Cortex of kidney (tissue), 1 donor: ENCODE measurements at places on chromosomes 5 and 9.

- no peak for DNase-seq
These were observed 319.5 kb upstream of the TNC start for GRCh38 chr9:115437418-115437817.

GRCh38 chr5:41966401-41967105, 41.5 kb downstream of the FBXO4 start:
- no peak for DNase-seq

DNA sequence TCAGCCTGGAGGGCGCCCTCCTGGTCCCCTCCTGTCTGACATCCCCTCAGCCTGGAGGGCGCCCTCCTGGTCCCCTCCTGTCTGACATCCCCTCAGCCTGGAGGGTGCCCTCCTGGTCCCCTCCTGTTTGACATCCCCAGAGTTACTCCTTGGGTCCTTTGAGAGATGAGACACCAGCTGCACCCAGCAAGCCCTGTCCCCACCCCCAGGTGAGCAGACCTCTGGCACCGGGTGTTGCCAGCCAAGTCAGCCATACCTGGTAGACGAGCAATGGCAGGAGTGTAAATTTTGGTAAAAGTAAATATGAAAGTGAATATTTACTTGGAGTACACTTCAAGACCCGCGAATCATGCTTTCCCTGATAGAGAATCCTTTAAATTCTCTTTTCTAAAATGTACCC, 25.4 kb downstream of the EXOC3 start:
- no peak for DNase-seq

- no peak for DNase-seq
These were observed 6.2 kb downstream of the GAPT start for GRCh38 chr5:58497386-58497785.

- DNase-seq = no peak
These were observed 87.3 kb downstream of the SEC61B start for GRCh38 chr9:99309141-99309939.

- DNase-seq = no peak
These were observed 225.4 kb upstream of the RFX3 start for GRCh38 chr9:3751125-3751758.

GRCh38 chr5:61621202-61621650, 289.2 kb downstream of the ZSWIM6 start:
- DNase-seq = no peak

DNA sequence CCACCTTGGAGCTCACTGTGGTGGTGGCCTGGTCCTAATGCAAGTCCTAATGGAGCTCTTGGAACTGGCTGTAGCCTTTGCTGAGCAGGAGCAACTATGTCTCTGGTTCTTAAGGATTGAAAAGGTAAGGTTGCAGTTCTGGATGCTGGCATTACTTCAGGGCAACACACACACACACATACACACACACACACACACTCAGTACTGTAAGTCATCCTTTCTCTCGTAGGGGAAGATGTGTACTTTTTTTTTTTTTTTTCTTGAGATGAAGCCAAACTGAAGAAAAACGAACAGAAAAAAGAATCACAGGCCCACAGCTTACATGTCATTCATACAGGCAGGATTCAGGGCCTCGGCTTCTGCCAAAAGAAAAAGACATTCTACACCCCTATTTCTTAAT, 81.1 kb upstream of the RPS23 start:
- DNase-seq = no peak

DNA sequence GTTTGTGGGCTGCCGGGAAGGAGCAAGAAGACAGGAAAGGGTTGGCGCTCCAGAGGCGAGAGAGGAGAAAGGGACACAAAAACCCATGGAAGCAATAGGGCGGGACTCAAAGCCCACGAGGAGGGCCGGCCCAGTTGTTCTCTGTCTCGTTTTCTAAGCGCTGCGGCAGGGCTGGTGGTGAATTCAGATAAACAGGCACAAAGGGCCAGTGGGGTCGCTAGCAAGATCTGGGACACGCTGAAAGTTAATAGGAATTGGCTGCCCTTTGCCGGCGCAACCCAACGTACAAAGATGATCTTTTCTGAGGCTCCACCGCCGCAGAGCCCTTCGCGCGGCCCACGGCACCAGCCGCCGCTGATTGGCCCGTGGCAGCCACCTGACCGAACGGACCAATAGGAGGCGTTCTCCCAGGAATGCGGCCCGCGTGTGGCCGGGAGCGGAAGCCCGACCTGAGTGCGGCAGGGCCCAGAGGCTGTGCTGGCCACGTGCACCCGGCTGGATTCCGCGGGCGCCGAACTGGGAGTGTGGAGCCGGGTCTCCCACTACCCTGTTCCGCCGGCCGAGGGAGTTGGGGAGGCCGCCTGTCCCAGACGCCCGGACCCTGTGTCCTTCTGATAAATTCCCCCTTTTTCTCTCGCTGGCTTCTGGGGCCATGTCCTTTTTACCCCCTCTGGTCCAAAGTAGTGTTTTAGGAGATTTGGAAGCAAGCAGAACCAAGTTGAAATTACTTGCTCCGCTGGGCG, 16.8 kb upstream of the NSD1 start:
- DNase-seq = peak; percentile 47

GRCh38 chr5:124866355-124867136, 120.1 kb upstream of the ZNF608 start:
- no peak for DNase-seq

GRCh38 chr5:17461793-17462192, 36.2 kb upstream of the TAF11L2 start:
- no peak for DNase-seq

- no peak for DNase-seq
These were observed 59.6 kb upstream of the ADAMTS19 start for GRCh38 chr5:129400395-129400983.

- DNase-seq = no peak
These were observed 756.1 kb downstream of the DNAH5 start for GRCh38 chr5:13188371-13188770.

DNA sequence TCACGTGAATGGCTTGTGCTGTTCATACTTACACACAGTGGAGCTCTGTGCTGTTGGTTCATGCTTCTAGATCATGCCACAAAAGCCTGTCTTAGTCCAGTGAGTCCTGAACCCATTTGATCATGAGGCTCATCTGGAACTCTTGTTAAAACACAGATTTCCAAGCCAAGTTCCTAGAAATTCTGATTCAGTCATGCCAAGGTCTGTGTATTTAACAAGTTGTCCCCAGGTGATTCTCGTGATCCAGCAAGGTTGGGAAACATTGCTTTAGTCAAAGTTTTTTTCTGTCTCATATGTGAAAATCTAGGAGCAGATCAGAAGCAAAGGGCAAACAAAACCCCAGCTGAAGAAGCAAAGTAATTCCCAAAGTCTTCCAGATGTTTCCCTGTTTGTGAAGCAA, 112.5 kb upstream of the GAS1 start:
- no peak for DNase-seq

- DNase-seq = no peak
These were observed 500.4 kb downstream of the IRX1 start for GRCh38 chr5:4095918-4096630.

GRCh38 chr9:22817181-22817580, 370.6 kb downstream of the DMRTA1 start:
- DNase-seq = no peak

DNA sequence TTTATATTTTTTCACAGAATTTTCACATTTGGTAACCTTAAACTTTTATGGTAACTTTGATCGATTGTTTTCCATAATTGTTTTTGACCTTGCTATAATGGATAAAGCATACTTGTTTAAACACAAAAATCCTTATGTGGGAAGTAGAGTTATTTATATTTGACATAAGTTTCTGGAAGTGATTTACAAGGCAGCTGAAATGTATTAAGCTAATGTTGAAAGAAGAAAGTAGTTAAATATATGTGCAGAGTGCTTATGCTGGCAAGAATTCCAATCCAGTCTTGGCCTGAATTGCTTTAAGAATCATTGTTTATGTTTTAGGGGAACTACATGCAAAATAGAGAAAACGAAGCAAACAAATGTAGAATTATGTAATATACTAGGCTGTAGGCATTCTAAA, 763.6 kb downstream of the TAF11L14 start:
- DNase-seq = no peak

DNA sequence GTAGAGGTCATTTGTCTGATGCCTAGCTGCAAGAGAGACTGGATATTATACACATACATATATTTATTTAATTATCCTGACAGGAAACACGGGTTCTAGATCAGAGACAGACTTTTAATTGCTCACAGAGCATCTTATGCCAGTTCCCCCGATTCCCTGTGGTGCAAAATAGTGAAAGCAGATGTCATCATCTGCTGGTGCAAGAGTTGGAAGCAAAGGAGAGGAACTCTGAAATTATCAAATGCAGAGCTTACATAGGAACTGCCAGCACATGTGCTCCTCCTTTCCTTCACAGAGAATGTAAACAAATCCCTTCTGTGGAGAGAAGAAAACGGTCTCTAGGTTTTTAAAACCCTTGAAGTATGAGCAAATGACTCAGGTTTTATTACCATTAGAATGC, 69.3 kb downstream of the DTWD2 start:
- no peak for DNase-seq

GRCh38 chr5:53917095-53917494, 356.7 kb downstream of the NDUFS4 start:
- DNase-seq = no peak

DNA sequence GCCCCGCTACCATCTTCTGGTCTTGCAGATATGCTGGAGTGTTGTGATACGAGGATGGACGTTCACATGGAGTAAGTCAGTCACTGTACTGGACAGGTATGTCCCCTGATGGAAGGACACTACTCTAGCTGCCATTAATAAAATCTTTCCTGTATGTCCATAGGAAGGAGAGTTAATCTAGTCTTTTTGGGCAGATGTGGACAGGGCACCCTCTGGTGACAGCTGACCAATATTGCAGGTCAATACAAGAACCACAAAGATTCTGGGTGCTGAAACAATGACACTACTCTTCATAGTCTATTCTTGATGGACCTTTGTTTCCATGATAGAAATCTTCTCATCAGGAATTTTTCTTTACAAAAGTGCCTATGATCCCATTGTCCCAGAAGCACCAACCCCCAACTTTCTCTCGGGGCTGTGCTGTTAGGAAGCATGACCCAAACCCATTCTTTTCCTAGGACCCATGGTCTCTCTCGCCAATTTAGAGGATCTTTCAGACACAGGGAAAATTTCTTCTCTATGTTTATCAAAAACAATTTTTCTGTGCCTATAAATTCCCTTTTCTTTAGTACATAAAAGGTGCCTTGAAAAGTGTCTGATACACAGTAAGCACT, 376.9 kb downstream of the DTWD2 start:
- DNase-seq = no peak

- DNase-seq = no peak
These were observed 8.9 kb upstream of the FOXB2 start for GRCh38 chr9:77010527-77010926.

- no peak for DNase-seq
These were observed 3.6 kb downstream of the MGAT4B start for GRCh38 chr5:179802950-179803562.

DNA sequence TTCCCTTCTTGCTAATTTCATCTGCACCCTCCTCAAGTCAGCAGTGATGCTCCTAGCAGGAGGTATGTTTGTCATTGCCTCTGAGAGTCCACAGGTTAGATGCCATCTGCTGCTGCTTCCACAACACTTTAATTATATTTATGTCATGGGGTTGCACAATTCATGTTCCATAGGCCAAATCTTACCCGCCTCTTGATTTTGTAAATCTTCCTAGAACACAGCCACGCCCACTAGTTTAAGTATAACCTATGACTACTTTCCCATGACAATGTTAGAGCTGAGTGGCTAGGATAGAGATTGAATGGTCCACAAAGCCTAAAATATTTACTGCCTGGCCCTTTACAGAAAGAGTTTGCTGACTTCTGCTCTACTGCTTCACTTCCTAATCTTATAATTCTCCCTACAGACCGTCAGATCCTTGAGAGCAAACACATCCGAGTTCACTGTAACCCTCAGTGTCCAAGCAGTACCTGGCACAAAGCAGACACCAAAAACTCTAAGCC, 21.1 kb downstream of the LIFR start:
- no peak for DNase-seq
